EH (cell line): ENCODE measurements at places on chromosomes 11 and 22.

DNA sequence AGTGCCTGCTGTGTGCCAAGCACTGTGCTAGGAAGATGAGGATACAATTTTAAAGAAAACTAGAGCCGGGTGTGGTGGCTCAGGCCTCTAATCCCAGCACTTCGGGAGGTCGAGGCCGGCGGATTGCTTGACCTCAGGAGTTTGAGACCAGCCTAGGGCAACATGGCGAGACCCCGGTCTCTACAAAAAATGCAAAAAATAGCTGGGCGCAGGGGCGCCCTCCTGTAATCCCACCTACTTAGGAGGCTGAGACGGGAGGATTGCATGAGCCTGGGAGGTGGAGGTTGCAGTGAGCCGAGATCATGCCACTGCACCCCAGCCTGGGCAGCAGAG, 8.3 kb downstream of the TPBGL start:
- DNase-seq: no peak

GRCh38 chr11:128506999-128507611, 80.3 kb downstream of the ETS1 start:
- peak; percentile 98 for DNase-seq

DNA sequence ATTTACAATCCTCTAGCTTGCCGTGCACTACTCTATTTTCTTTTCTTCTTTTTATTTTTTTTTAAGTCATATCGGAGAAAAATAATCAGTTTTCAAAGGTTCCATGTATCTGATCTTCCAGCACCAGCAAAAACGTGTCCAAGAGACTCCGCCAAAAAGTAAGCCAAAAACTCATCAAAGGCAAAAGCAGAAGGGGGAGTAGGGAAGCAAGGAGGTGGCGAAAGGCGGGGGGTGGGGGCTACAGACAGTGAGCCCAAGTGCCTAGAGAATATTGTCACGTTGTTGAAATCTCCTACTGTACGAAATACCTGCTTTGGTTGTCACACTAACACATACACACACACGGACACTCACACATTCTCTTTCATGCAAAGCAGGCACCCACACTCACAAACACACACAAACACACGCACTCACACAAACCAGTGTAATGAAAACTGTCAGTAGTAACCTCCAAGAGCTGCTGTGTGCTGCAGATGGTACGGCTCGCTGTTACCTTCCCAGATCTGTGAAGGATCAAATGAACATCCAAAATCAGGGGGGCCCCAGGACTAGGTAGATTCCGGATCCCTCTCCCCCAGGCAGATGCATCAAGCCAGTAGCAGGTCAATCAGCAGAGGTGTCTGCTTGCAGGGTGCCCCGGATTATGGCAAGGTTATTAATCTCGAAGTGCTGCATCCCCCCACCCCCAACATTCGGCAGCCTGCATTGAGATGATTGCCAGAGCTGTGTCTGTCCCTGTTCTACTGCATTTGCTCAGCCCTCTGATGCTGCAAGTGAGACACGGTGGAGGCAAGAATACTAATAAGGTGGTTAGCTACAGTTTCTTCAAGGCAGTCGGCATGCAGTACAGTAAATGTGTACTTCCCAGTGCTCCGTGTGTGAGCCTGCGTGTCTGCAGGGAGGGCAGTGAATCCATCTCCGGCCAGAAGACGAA, at the start of gene LRRC4C:
Gene LRRC4C, minus strand, starts transcription at position 188 of the 937 bp plus-strand sequence.
- no peak for DNase-seq

GRCh38 chr11:129997513-129997912, 5.1 kb downstream of the PRDM10 start:
- no peak for DNase-seq

DNA sequence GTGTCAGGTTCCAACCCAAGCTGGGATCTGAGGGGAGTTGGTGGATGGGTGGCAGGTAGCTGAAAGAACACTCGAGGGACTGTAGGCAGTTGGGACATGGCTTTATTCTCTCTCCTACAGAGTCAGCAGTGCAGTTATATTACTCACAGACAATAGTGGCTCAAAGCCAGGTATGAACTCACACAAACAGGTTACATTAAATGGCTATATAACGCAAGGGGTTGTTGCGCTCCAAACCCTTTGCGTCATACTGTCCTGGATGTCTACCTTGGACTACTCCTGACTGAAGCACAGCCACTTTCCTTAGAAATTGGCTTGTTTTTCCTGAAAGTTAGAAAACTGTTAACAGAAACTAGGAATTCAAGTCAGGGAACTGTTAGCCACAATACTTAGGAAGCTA, 66.4 kb upstream of the OR4B1 start:
- DNase-seq: no peak

GRCh38 chr11:27472398-27473016, at the start of gene LGR4:
TSS of gene LGR4 (minus strand) at chr11:27472790. CDS start at chr11:27472302, 488 bp downstream.
- DNase-seq: peak; percentile 97

GRCh38 chr11:22539821-22540256, 85.8 kb downstream of the FANCF start:
- DNase-seq: no peak
